ENCODE measurements at places on chromosomes 6 and 20.

DNA sequence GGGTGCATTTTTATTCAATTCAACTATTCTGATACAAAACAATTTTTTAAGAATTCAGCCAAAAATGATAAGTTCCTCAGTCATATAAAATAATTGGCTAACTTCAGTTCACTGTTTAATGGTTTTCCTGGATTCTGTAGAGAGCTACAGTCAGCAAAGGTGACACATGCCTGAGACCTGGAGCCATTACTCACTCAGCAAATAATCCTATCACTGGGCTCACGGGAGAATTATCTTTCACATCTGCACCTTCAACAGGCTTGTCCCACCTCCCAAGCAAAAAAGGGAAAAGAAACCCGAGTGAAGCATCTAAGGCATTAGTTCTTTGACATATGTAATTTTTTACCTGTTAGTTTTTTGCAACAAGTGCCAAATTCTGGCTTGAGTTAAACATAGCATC is 34.9 kb upstream of the FOXA2 start:
- no peak for DNase-seq

GRCh38 chr6:129239825-129240491 is 357.0 kb downstream of the LAMA2 start:
- DNase-seq: no peak

DNA sequence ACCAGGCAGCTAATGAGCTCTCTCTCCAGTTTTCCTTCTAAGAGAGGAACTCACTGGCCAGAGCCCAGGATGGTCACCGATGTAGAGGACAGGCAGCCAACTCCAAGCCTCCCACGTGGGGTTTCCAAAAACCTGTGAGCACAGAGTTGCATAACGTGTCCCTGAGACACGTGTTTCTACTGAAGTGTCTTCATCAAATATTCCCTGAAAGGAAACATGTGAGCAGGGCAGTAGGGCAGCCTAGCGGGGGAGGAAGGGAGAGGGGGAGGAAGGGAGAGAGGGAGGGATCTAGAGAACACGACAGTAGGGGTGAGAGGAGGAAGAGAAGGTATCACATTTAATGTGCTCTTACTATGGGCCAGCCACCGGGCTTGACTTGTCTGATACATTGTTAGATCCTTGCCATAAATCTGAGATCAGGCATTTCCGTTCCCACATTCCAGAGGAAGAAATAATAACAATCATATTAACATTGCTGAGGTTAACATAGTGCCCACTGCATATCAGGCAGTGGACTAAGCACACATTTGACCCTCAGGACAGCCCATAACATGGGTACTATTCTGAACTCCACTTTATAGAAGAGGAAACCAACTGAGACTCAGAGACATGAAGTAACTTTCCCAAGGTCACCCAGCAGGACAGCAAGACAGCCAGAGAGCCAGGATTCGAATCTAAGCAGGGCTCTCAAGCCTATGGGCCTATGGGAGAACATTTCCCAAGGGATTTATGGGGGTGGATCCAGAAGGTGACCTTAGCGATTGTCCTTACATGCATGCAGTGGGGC is 4.5 kb upstream of the SYS1 start:
- DNase-seq: no peak

DNA sequence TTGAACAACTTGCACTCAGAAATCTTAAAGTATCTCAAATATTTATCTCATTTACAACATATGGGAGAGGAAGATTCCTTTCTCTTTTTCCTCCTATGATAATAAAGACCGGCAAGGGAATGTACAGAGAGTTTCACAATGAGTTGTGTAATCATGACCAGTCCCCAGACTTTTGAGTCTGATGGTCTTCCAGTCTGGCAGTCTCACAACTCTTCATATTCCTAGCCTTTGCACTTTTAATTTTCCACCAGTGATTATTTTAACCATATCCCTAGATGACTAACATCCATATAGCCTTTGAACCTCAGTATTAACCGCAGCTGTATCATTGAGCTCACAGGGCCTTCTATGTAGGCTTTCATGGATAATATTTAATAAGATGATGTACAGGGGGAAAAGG is 278.5 kb downstream of the KHDC1L start:
- no peak for DNase-seq

GRCh38 chr6:111492499-111492898 is 9.5 kb upstream of the REV3L start:
- DNase-seq: no peak

DNA sequence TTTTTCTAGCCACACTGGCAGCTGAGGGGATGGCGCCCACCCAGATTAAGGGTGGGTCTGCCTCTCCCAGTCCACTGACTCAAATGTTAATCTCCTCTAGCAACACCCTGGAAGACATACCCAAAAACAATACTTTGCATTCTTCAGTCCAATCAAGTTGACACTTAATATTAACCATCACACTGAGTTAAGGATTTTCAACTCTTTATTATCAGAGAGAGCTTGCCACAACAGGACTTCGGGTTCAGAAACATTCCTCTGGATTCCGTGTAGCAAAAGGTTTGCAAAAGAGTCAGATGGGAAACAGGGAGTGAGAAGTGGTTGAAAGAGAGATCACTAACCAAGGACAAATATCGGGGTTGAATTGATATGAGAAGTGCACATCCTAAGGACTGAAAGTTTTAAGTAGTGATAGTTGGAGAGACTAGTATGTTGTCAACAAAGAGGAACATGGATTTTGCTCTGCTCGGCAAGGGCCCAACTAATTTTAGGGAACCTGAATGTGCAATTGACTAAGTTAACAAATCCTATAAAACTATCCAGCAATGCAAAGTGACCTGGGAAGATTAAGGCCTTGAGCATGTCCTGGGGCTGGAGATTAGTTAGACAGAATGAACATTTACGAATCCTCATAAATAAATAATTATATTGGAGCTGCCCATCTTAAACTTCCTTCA is 137.0 kb upstream of the TENT5A start:
- DNase-seq: no peak

DNA sequence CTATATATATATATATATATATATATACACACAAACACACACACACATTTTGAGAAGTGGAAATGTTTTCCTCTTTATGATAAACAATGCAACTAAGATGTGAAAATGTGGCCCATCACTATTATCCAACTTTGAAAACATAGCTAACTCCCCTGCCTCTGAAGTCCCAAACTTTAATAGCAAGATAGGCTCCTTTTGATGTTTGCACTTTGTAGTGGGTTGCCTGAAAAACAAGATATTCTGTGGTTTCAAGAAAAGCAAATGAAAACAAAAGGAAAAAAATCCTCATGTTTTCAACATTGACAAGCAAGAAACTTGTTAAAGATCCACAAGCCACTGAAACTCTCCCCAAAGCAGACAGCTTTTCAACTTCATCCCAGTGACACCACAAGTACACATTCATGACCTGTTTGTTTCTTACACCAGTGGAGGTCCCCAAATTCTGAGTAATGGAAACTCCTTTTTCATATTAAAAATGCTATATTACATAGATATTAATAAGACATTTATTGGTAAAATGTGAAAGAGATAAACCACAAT is 90.0 kb downstream of the IPCEF1 start:
- DNase-seq: no peak

DNA sequence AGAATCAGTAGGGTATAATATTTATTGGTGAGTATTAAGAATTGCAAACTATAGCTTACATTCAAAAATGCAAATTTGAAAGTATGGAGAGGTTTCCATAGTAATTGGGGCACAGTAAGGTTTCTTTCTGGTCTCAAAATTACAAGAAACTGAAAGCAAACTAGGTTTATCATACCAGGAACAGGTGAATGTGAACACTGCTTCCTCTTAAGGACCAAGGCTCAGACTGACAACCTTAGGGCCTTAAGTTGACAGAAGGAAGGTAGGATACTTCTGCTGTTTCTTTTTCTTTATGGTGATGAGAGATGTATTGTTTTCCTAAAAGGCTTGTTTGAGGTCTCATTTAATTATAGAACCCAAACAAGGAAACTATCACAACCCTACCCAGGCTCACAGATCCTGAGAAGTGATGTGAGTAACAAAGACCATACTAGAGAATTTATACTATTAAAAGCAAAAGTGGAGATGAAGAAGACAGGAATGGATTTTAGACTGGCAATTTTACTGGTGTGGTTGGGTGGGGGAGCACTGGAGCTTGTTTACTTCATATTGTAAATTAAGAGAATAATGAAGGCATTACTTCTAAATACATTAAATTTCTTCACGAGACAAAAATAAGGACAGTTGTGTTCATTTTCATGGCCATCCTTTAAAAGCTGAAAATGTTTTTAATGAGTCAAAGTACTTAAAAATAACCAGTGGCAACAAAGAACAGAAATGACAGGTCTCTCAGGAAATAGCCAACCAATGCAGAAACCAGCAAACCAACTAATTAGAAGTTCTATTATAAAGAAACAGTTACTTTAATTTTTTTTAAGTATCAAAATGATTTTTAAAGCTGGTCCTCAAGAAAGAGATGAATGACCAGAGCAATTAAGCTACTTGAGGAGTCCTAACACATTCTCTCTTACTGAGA is 21.3 kb downstream of the STAU1 start:
- DNase-seq: no peak

GRCh38 chr6:79993911-79994309 is 10.5 kb upstream of the TTK start:
- DNase-seq: no peak

DNA sequence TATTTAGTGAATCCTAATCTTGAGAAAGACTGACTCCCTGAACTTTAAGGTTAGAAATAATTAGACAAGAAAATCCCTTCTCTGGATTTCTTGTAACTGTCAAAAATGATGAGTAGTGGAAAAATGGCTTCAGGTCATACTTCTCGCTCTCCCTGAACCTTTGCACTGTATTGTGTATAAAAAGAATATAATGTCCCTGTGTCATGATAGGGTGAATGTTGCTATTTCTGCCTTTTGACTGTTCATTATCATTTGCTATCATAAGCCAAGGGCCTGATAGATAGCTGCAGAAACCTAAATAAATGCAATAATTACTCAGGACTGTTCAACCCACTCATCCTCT is 39.3 kb downstream of the ALDH8A1 start:
- no peak for DNase-seq

Measured in NCI-H1436 treated with DMSO at 0.1 percent for 48 hours (cell line).